ENCODE measurements at places on chromosomes 6 and 20.

DNA sequence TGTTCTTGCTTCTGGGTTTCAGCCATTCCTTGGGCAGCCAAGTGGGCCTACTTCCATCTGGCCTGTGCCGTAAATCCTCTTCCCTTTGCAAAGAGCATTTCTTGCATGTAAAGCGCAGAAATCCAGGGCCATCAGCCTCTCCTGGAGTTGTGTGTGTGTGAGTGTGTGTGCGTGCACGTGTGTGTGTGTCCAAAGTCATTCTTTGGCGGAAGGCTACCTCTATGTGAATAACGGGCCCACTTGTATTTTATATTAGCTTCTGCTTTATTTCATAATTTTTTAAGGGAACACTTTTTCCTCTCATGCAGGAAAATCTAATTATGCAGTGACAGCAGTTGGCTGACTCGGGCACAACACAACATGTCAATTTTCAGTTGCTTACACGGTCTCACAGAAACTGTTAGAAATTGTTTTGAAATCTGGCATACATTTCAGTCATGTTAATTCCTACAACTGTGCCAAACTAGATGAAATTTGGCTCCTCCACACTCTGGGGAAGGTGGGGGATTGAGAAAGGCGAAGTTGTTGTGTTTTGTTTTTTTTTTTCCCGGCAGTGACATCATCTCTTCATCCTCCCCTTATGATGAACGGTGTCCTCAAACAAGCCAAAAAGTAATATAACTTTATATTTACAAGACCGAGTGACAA, 223.7 kb upstream of the TSHZ2 start:
- no peak overlapping the region for H3K27ac ChIP-seq
- DNase-seq = no peak
- no peaks in the 10 kb centered on the region for H3K4me1 ChIP-seq

DNA sequence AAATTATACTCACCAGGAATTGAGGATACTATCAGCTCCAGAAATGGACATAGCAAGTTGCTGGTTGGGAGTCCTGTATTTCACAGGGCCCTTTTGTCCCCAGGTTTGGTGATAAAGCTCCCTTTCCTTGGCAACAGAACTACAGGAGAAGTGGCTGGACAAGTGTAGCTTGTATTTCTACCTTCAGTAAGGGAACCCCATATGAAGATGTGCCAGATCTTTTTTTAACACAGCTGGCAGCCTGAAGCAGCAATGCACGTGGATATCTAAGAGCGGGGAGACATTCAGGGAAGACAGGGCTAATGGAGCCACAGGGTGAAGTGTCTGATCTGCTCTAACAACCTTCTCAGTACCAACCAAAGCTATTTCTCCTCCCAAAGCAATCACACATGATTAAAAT, 373.9 kb upstream of the ID4 start:
- H3K27ac ChIP-seq = no peak overlapping the region
- no peaks in the 10 kb centered on the region for H3K27me3 ChIP-seq
- no peak for DNase-seq
- H3K4me3 ChIP-seq = no peak overlapping the region

DNA sequence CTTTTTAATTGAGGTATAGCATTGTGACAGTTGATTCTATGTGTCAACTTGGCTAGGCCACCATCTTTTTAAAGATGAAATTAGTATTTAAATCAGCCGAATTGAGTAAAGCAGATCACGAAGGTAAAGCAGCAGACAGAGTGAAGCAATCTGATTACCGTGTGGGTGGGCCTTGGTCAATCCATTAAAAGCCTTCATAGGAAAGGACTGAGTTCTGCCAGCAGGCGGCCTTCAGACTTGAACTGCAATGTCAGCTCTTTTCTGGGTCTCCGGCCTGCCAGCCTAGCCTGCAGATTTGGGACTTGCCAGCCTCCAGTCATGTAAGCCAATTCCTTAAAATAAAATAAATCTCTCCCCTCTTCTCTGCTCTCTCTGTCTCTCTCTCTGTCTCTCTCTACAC, 22.4 kb upstream of the TGM2 start:
- no peak overlapping the region for H3K4me3 ChIP-seq
- no peaks in the 10 kb centered on the region for H3K36me3 ChIP-seq
- H3K27ac ChIP-seq = no peak overlapping the region
- no peak for DNase-seq

DNA sequence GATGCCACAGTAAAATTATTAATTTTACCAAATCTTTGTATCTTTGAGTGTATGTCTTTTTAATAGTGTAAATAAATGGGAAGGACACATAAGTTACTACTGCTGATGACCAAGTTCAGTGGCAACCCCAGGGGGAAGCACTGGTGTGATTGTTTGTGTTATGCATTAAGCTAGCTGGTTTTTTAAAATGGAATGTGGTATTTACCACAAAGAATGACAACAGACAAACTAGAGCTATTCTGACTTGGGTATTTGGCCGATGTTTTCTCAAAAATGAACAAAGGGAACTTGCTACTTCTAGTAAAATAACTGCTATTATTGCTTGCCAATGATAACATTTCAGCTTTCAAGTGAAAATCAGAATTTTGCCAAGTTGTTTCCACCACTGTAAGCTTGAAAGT, 2.9 kb downstream of the FNDC1 start:
- H3K4me1 ChIP-seq = no peaks in the 10 kb centered on the region
- no peak overlapping the region for H3K27ac ChIP-seq
- peaks cover 19% of the 10 kb centered on the region for H3K27me3 ChIP-seq

DNA sequence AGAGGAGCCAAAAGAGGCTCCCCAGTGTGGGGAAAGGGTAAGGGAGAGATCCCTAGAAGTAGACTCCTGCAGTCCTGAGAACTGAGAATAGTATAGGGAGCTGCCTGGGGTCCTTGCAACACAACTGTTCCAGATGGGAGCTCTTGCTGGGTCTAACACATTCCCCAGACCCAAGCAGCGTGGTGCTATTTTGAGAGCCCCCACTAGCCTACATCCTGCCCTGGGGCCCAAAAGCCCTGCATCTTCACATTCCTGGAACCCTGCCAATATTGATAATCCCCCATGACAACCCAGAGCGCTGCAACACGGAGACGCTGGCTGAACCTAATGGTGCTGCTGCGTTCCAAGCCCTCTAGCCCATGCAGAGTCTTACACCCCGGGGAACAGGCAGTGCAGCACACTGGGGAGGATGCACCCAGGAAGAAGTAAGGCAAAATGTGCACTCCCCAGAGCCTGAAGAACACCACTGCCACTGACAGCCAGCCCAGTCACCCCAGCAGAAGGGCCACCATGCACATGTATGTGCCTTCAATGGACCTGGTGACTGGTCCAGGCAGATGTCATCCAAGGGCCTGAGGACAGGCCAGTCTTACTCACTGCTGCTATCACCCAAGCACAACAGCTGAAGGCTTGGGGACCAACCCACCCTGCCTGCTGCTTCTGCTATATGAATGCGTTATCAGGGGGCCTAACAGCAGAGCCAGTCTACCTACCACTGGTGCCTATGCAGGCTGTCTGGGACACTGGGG, 7.0 kb upstream of the RNF217 start:
- DNase-seq = no peak
- H3K27ac ChIP-seq = no peak overlapping the region
- H3K4me1 ChIP-seq = no peaks in the 10 kb centered on the region
- H3K4me3 ChIP-seq = no peak overlapping the region

GRCh38 chr6:131819572-131820124, 11.8 kb downstream of the ENPP1 start:
- DNase-seq = no peak
- no peak overlapping the region for H3K27ac ChIP-seq
- H3K4me3 ChIP-seq = no peak overlapping the region
- H3K27me3 ChIP-seq = peaks cover 2% of the 10 kb centered on the region

DNA sequence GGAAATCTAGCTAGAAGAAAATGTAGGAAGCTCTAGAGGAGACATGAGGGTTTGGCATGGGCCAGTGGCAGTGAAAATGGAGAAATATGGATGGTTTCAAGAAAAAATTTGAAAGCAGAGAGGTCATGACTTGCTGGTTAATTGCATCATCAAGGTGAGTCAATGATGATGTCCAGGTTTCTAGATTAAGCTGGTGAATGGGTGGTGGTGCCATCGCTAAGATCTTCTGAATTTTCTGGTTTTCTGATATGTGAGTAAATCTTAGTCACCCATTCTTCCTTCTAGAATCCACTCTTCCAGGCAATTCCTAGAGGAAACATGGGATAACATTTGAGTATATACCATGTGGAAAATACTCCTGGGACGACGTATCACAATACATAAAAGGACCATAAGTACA, 25.0 kb downstream of the SH3BGRL2 start:
- no peak overlapping the region for H3K4me3 ChIP-seq
- no peak for DNase-seq
- no peaks in the 10 kb centered on the region for H3K4me1 ChIP-seq
- no peak overlapping the region for H3K27ac ChIP-seq
- H3K36me3 ChIP-seq = no peaks in the 10 kb centered on the region

- no peaks in the 10 kb centered on the region for H3K27me3 ChIP-seq
- DNase-seq = no peak
- no peaks in the 10 kb centered on the region for H3K36me3 ChIP-seq
- H3K4me3 ChIP-seq = no peak overlapping the region
- peaks cover 5% of the 10 kb centered on the region for H3K4me1 ChIP-seq
Measured at GRCh38 chr6:107122748-107123147, 7.4 kb upstream of the BEND3 start.

GRCh38 chr6:16205377-16206144, 32.8 kb upstream of the GMPR start:
- 0 out of 2 replicates have a peak, but pooled peaks cover 4% of the 10 kb centered on the region for H3K4me1 ChIP-seq
- H3K27me3 ChIP-seq = no peaks in the 10 kb centered on the region
- H3K36me3 ChIP-seq = no peaks in the 10 kb centered on the region
- no peak for DNase-seq

- H3K27ac ChIP-seq = no peak overlapping the region
- H3K36me3 ChIP-seq = no peaks in the 10 kb centered on the region
- H3K4me3 ChIP-seq = no peak overlapping the region
- H3K27me3 ChIP-seq = peaks cover 5% of the 10 kb centered on the region
- H3K4me1 ChIP-seq = no peaks in the 10 kb centered on the region
- DNase-seq = no peak
Measured at GRCh38 chr20:23752481-23753193, 1.9 kb upstream of the CST1 start.

- H3K4me1 ChIP-seq = no peaks in the 10 kb centered on the region
- H3K4me3 ChIP-seq = no peak overlapping the region
- H3K27ac ChIP-seq = no peak overlapping the region
Measured at GRCh38 chr20:37244572-37244957, 17.0 kb downstream of the GHRH start.

GRCh38 chr6:25844518-25844917, 12.7 kb upstream of the SLC17A1 start:
- H3K27ac ChIP-seq = no peak overlapping the region
- H3K4me1 ChIP-seq = no peaks in the 10 kb centered on the region
- H3K27me3 ChIP-seq = no peaks in the 10 kb centered on the region
- no peak for DNase-seq

DNA sequence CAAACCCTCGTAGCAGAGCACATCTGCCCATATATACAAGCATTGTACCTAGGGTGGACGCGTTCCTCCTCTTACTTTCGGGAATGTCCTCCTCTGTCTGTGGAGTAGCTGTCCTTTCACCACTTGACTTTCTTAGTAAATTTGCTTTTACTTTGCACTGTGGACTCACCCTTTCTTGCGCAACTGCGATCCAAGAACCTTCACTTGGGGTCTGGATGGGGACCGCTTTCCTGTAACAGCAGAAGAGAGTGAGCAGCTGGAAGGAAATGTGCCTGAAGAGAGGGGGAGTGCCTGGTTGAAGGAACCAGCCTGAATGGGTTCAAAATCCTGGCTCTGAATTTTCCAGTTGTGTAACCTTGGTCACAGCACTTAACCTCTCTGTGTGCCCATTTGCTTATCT, 40.1 kb upstream of the PMEPA1 start:
- H3K27me3 ChIP-seq = peaks cover 12% of the 10 kb centered on the region
- no peaks in the 10 kb centered on the region for H3K4me1 ChIP-seq
- H3K27ac ChIP-seq = no peak overlapping the region
- no peak overlapping the region for H3K4me3 ChIP-seq
